Stimulated activated CD4-positive, alpha-beta T cell treated with anti-CD3 and anti-CD28 coated beads, Interleukin-4, amount 100 ng/mL, for 24 hours (primary cell): ENCODE measurements at places on chromosomes 3 and 15.

DNA sequence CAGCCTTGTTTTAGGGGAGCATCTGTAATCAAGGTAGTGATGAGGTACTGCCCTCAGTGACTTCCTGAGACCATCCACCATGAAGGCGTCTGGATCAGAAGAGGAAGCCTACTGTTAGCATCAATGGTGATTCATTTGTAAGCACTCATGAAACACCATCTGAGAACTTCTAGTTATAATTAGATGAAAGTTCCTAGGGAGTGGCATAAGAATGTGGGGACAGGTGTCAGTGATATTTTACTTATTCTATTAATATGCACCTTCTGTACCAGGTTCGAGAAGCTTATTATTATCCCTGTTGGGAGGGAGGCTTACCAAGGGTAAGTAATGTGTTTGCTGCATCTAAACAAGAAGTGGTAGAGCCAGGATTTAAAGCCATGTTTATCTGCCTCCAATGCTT lies 295.8 kb upstream of the TBL1XR1 start:
- DNase-seq: no peak

- no peak for DNase-seq
Observed at GRCh38 chr3:126537116-126537729, 13.3 kb downstream of the CHST13 start.

- DNase-seq: no peak
Observed at GRCh38 chr15:55016225-55016624, 180.5 kb downstream of the RSL24D1 start.

DNA sequence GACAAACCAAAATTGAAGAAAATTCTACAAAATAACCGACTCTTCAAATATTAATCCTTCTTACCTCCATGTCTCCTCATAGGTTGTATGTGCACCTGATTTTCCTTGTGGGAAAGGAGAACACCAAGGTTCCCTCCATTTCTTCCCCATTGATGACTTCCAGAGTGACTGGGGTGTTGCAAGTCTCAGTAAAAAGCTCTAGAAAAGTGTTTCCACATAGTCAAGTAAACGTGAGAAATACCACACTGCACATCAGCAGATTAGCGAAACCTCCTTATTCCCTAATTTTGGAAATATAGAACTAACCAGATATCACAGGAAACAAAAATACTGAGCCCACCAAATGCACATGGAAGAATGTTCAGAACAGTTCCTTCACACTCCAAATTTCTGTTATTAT lies 4.9 kb upstream of the RPN1 start:
- no peak for DNase-seq

DNA sequence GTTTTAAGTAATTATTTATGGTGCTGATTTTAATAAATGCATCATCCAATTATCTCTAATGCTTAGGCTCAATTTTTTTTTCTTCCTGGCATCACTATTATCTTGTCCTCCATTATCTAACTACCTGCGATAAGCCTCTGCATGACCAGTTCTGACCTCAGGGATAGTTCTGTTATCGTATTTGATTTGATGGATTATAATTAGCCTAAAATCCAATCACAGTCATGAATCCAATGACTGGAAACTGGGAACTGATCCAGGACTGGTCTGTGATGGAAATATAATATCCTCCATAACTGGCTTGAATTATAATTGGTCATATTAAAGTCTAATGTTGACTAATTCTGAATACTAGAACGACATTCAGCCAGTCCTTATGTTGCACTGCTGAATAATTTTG lies 1.1 kb downstream of the MYH15 start:
- DNase-seq: no peak

GRCh38 chr3:111911446-111911845 lies 52.4 kb downstream of the PHLDB2 start:
- DNase-seq: no peak

DNA sequence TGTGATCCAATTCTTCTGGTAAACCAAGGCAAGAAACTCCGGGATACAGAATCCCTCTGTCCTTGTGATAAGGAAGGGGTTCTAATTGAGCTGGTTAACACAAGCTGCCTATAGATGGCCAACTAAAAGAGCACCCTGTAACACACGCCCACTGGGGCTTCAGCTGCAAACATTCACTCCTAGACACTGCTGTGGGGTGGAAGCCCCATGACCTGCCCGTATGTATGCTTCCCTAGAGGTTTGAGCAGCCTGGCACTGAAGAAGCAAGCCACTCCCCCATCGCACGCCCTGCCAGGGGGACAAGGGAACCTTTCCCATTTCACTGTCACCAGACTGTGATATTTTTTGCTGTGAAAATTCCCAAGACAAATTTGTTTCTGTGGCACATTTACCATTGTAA lies 516.9 kb upstream of the GOLIM4 start:
- no peak for DNase-seq

DNA sequence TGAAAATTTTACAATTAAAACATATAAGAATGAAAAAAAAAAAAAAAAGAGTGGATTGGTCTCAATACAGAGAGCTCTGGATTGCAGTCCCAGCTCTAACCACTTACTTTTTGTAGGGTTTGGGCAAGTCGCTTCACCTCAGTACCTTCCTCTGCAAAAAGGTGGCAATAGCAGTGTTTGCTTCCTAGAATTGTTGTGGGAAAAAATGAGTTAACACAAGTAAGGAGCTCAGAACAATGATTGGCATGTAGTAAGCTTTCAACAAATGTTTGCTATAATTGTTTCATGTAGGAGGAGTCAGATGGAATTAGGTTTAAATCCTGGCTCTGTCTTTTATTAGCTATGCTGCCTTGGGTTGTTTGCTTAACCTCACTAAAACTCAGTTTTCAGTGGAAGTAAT lies 425.2 kb upstream of the TBL1XR1 start:
- no peak for DNase-seq

DNA sequence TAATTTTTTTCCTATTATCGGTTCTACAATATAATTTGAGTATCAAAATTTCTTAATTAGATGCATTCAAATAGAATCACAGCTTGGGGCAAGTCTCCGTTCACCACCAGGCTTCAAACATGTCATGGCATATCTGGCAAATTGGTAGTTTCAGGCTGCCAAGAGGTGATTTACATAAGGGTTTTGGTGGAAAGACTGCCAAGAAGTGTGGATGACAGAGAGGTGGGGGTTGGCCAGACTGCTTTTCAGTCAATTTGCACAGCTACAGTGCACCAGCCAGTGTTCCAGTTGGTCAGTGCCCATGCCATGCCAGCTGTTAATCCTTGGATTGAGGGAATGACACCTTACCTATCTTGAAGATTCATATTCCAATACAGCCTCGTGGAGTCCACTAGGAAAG lies 8.4 kb upstream of the GSK3B start:
- DNase-seq: no peak

DNA sequence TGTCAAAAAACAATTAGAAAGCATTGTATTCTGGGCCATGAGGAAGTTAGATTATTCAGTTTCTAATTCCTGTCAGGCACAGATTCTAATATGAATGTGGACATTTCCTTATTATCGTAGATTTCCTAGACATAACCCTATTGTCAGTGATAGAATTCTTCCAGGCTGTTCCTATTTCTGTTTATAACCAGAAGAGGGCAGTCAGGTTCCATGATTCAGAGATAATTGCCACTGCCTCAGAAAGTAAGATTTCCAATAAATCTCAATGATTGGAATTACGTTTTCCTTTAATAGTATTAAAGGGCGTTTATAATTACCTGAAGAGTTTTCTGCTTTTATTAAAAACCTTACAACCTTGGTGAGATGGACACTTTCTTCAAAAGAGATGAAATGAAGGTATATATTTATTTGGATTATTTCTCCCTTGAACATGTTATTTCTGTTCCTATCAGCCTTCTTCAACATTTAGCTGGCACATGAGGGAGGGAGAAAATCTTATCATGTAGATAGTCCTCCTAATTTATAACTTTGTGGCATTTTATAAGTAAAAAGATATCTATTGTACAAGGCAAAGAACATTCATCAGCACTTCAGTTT lies 439.2 kb downstream of the MCTP2 start:
- no peak for DNase-seq

- DNase-seq: no peak
Observed at GRCh38 chr15:93043621-93044300, 45.2 kb downstream of the RGMA start.

- no peak for DNase-seq
Observed at GRCh38 chr15:33304924-33305323, 5.8 kb upstream of the RYR3 start.

GRCh38 chr3:105051111-105051510 lies 315.6 kb upstream of the ALCAM start:
- no peak for DNase-seq

GRCh38 chr15:89101302-89102193 lies 13.3 kb downstream of the ABHD2 start:
- DNase-seq: no peak

DNA sequence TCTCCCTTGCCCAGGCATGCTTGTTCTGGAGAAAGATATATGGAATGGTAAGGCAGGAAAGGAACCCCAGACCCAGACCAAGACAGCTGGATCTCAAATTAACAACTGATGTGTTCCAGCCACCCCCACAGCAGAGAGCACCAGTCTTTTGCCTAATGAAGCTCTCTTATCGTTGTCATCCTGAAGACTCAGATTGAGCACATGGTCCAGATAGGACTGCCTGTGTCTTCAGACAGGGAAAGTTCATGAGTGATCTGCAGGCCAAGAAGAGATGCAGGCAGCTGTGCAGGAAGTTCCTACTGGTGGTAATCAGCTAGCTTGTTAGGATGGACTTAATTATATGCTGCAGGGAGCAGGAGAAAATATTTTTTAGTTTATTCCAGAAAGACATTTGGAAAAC lies 53.3 kb downstream of the PPP2R3A start:
- no peak for DNase-seq

DNA sequence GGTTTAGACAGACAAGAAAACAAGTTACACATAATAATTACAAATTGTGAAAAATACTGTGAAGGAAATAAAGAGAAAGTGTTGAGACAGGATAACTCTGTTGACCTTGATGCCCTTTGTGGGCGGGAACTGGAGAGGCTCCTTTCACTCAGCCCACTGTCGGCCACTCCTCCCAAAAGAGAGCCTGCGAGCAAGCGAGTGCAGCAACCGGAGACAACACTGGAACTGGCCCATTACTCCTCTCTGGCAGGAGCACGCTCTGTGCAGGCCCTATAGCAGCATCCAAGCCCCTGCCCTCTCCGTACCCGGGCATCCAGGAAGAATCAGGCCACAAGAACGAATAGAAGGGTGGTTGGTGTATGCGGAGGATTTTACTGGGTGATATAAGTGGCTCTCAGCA lies 16.2 kb upstream of the DUT start:
- no peak for DNase-seq

DNA sequence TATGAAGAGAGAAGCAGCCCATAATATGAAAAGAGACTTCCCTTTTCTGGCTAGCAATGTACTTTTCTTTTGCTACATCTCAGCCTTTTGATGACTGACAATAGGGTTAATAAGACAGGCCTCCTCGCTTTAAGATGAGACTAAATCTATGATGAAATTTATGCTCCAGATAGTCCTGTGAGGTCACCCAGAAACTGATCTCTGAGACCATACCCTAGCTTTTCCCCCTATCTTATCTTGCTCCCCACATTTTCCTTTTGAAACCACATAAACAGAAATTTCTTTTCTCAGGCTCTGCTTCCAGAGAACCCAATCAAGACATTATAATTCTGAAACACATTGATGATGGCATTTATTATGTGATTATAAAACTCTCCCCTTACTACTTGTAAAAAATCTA lies 168.8 kb upstream of the CADM2 start:
- no peak for DNase-seq

DNA sequence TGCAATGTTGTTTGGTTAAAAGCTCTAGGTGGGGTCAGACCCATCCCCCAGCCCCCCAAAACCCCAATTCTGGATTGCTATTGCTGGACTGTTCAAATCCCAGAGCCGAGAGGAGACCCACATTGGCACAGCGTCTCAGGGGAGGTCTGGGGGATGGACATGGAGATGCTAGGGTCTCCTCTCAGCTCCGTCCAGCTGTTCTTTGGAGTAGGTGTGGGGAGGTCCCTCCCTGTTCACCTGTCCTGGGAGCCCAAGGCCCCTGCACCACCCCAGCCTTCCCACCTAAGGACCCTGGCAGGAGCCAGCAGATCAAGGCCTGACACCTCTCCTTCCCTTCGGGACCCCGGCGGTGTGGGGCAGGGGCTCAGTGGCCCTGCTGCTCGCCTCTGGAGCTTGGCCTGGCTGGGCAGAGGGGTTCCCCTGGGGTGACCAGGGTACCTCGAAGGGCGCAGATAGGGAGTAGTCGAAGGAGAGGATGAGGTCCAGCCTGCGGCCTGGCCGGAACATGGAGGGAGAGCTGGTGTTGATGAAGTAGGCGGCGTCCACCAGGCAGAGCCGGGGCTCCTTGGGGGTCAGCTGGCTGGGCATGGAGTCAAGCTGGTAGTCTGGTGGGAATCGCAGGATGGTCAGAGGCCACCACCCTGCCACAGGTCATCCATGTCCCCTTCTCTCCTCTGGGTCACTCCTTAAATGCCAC lies 23.9 kb downstream of the PLA2G4D start:
- no peak for DNase-seq

DNA sequence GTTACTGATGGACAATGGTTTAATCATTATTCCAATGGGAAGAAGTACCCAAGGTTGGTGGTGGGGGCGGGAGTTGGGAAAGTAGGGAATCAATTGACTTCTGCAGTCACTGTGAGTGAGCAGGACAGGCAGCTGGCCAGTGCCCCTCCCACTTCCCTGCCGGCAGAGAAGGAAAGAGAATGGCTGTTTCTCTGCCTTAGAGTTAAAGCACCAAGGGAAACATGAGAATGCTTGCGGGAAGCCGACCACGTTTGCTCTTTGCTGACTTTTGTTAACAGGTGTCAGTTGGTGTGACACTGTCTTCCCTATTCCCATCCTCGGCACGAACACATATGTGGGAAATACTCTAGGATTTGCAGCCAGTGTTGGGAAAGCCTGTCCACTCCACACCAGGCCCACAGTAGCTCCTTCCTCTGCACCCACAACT lies 33.5 kb upstream of the MFSD1 start:
- DNase-seq: no peak

DNA sequence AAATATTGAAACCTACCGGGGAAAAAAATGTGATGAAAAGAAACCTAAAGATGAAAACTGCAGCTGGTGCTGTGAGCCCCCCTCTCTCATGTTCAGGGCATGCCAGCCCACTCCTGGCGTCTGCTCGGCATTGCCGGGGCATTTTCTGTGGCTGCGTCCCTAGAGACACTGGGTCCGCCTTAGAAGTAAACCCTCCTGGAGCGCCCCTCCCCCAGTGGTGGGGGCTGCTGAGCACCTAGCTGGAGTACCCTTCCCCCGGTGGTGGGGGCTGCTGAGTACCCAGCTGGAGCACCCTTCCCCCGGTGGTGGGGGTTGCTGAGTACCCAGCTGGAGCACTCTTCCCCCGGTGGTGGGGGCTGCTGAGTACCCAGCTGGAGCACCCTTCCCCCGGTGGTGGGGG lies 24.5 kb upstream of the GABRA5 start:
- no peak for DNase-seq
